ENCODE measurements at places on chromosomes 2 and 18. TPM values are rescaled to one million over a fixed set of nuclear protein-coding genes. Genes with fewer than 3 reads are reported as not detected.

DNA sequence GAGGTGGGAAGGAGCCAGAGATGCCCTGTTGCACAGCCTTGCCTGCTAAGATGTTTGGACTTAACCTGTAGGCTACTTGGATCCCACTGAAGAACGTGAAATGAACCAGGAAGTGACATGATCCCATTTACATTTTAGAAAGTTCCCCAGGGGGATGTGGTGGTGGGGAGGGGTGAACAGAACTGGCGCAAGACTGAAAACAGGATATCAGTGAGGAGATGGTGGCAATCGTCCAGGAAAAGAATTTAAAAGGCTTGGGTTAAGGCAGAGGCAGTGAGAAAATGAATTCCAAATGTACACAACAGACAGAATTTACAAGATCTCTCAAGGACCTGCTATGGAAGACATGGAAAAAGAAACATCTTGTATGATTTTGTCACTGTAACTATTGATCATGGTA, 42.3 kb downstream of the SULT1C2 start:
- peak; percentile 71 for DNase-seq

- DNase-seq, result no peak
These were observed 215.3 kb downstream of the RND3 start for GRCh38 chr2:150271952-150272802.

- no peak for DNase-seq
These were observed 77.9 kb upstream of the MCFD2 start for GRCh38 chr2:46993501-46993900.

GRCh38 chr18:44796429-44797428, 116.0 kb downstream of the SETBP1 start:
- no peak for DNase-seq

GRCh38 chr2:56741601-56742102, 557.9 kb downstream of the CCDC85A start:
- DNase-seq, result no peak

- no peak for DNase-seq
These were observed 45.4 kb upstream of the ASB18 start for GRCh38 chr2:236309669-236310029.

GRCh38 chr18:46253498-46253897, 149.3 kb downstream of the HAUS1 start:
- DNase-seq, result no peak

DNA sequence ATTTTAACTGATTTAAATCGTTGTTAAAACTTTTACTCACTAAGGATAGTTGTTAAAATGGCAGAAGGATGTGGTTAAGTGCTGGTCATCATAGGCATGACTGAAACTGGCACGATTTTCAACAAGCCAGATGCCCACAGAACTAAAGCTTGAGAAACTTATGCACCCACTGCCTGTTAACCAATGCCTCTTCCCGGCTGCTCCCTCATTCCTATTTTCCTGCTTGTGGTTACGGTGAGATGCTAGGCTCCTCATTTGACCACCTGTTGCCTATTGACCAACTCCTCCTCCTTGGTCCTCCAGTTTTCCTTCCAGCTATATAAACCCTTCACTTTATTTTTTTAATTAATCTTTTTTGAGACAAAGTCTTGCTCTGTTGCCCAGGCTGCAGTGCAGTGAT, 238.7 kb downstream of the TFCP2L1 start:
- no peak for DNase-seq

DNA sequence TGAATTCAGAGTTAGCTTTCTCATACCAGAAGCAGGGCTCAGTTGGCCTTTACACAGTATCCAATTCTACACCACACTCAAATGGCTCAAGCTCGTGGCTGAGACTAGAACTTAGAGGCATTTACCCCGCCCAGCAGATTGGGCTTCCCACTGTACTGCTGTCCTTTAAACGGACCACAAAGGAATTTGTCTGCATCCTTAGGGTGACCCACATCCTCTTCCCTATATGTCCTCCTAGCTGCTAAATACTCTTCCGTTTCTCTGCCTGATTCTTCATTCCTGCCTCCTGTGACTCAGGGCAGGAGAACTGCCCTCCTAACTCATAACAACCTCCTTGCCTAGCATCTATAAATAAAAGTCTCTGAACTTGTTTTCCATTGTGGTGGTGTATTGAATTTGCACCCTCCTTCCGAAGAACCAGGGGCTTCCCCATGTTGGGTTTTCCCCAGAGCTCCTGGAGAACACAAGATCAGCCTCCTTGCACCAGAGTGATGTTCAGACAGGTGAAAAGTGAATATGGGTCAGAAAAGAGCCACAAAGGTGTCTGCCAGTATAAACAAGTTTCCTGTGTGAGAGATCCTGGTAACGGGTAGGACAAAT, 32.0 kb upstream of the MC4R start:
- DNase-seq, result no peak

DNA sequence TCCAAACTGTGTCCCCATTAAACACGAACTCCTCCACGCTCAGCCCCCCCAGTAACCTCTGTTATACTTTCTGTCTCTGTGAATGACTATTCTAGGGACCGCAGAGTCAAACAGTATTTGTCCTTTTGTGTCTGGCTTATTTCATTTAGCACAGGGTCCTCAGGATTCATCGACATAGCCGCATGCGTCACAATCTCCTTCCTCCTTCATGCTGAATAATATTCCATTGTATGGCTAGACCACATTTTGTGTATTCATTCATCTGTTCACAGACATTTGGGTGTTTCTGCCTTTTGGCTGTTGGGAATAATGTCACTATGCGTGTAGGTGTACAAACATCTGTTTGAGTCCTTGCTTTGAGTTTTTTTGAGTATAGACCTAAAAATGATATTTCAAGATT, 80.9 kb downstream of the SH3RF3 start:
- DNase-seq, result no peak

DNA sequence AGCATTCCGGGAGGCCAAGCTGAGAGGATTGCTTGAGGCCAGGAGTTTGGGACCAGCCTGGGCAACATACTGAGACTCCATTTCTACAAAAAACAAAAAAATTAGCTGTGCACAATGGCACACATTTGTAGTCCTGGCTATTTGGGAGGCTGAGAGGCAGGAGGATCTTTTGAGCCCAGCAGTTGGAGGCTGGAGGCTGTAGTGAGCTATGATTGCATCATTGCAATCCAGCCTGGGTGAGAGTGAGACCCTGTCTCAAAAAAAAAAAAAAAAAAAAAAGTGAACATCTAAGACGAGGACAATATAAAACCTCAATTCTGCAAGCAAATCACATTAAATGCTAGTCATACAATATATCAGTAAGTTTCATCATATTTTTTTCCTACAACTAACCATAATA, 2.8 kb upstream of the HAT1 start:
- DNase-seq, result no peak

DNA sequence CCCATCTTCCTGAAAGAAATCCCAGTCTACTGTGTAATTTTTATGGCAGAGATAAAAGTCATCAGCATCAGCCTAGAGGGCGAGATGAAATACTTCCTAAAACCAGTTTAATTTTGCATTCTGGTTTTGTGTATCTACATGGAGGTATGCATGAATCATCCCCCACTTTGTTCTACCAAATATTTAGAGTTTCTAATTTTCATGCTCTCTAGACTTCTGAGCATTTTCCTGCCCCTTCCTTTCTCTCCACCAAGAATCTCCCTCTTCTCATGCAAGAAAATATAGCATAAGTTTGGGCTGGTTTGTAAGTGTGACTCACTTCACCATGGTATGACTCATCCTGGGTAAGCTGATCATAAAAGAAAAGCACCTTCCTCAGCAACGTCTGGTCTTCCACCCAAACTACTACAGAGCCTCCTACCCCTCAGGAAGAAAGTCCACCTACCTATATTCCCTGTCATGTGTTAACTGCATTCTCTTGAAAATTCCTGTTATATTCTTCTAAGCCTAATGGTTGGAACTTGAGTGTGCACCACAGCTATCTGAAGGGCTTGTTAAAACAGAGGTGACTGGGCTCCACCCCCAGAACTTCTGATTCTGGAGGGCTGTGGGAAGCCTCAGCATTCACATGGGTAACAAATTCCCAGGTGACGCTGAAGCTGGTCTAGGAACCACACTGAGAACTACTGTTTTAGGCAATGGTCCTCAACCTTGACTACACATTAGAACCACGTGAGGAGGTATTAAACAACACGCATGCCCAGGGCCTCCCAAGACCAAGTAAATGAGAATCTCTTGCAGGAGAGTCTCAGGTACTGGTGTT, 37.4 kb upstream of the RAPGEF4 start:
- DNase-seq, result no peak

- DNase-seq, result no peak
These were observed 41.0 kb downstream of the SPP2 start for GRCh38 chr2:234091432-234091879.

DNA sequence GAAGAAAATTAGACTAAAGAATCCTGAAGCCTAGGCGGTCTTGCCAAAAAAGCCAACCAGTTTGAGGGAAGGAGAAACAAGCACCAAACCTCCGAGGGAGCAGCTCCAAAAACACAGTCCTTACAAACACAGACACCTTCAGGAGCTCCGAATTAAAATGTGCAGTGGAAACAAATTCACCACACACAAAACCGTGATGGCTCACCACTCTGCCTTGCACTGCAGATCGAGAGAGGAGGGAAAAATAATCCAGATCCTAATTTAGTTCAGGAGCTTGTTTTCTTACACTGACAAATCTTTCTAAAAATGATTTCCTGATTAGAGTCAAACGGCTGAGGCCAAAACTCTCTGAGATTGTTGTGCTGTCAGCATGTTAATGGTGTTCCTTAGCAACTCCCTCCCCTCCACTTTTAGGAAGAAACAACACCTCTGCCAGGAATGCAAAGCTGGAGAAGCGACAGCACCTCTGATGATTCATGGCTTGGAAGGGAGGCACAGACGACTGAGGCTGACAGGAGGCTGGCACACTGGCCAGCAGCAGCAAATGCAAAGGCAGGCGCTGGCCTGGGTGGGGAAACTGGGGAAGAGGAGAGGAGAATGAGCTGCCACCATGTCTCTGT, 249.4 kb upstream of the KLHL29 start:
- DNase-seq, result peak; percentile 45

GRCh38 chr2:190079160-190079559, 16.6 kb upstream of the MSTN start:
- DNase-seq, result no peak

DNA sequence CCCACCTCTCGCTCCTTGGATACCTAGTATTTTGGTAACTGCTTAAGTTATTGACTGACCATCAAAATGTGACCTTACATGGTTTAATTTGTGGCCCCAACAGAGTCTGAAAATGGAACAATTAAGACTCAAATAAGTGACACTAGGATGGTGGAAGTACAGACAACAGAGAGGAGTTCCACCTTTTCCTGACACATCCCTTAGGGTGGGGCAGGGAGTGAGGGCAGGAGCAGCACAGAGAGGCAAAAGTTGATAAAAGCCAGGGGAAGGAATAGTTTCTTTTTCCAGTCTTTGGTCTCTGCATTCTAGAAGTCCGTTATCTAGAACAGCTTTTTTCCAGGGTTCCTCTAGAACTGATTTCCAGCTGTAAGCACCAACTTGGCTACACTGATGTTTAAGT, 32.2 kb downstream of the FTCDNL1 start:
- DNase-seq, result no peak

DNA sequence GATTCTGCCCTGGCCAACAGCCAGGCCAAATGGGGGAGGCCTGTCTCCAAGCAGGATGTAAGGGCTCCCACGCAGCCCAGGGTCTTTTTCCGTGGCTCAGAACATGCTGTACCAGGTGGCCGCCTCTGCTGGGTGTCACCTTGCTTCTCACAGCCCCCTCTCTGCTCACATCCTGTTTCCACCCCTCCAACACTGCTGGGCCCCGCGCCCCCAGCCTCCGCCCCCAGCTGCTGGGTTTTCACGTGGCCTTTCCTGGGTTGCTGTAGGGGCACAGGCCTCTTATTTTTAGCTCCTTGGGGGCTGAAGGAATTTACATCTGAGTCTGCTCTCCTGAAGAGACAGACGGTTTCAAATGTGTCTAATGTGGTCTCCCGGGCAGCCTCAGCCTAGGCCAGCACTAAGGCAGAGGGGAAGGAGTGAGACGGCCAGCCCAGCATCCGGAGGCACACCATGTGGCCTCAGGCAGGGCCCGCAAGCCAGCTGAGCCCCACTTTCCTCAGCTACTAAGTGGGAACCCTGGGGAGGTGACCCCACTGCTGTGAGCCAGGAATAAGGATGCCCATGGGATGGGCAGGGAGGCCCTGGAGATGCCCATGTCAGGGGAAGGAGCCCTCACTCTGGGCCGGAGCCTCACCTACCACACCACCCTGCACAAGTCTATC, 18.7 kb upstream of the DUSP2 start:
- no peak for DNase-seq

GRCh38 chr2:88697370-88698026, 6.0 kb downstream of the RPIA start:
- DNase-seq, result no peak

- peak; percentile 71 for DNase-seq
These were observed 36.8 kb downstream of the ACVR1 start for GRCh38 chr2:157839162-157839801.

DNA sequence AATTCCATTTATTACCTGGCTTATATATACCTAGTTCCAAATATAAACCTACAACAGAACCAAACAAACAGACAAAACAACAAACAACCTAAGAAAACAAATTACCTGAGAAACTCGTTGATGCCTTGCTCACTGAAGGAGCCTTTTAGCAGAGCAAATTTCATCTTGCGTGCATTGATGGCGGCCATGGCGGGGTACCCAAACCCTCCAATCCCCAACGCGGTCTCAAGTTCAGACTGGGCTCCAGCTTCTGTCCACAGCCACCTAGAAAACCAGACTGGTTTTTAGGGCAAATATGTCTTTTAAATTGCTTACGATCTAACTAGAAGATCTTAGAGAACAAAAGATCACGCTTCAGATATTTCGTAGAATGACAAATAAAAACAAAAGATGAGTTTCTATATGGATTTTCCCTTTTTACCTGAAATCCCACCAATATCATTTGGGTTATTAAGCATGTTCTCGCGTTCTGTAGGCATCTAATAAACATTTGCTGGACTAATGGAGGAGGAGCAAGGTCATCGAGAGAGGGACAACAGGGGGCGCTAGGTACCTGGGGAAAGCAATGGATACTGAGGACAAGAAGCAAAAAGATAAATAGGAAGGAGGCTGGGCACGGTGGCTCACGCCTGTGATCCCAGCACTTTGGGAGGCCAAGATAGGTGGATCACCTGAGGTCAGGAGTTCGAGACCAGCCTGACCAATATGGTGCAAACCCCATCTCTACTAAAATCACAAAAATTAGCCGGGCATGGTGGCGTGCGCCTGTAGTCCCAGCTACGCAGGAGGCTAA, 25.2 kb downstream of the PDIA6 start:
- DNase-seq, result no peak

GRCh38 chr2:171347591-171348032, 86.2 kb downstream of the METTL8 start:
- DNase-seq, result peak; percentile 69

- DNase-seq, result no peak
These were observed 158.5 kb upstream of the ALKAL2 start for GRCh38 chr2:446303-446874.

MEIS1 gene
- 28.4 TPM for total RNA-seq

ASB3 gene
- total RNA-seq, result 30.4 TPM

TUBB8B gene
- not detected for total RNA-seq

CPLX4 gene
- not detected for total RNA-seq

CD302 gene
- total RNA-seq, result 27.5 TPM

TYW5 gene
- total RNA-seq, result 12.8 TPM

SALL3 gene
- under 0.01 TPM for total RNA-seq

FBXO15 gene
- total RNA-seq, result 1.5 TPM

SP5 gene
- 1.8 TPM for total RNA-seq

LAMA1 gene
- 2.4 TPM for total RNA-seq

DNAJC5G gene
- not detected for total RNA-seq

CENPA gene
- 4.1 TPM for total RNA-seq

LDAH gene
- 15.8 TPM for total RNA-seq

FOXI3 gene
- total RNA-seq, result 3.7 TPM

CDK15 gene
- total RNA-seq, result 1.6 TPM

CD8B2 gene
- 0.10 TPM for total RNA-seq

MC4R gene
- total RNA-seq, result not detected
